Right renal cortex interstitium (tissue), 3 donors: ENCODE measurements at places on chromosomes 5 and 9.
A peak's percentile ranks its signal among the peaks of the same experiment; 100 is the strongest.

DNA sequence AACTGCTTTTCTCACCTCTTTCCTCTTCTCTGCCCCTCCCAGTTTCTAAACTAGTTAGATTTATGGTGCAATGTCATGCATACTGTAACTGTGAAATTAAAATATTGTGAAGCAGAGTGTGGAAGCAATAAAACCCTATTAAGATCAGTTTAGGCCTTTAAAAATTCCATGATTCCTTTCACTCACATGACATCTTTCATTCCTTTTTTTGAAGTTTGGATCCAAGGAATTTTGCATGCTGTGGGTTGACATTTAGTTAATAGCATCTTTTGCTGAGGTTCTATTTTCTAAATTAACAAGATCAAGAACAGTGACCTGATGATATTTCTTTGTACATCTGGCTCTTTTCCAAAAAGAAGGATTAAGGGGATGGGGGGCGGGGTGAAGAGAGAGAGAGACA, 13.7 kb downstream of the FOXD1 start:
- DNase-seq: no peak

DNA sequence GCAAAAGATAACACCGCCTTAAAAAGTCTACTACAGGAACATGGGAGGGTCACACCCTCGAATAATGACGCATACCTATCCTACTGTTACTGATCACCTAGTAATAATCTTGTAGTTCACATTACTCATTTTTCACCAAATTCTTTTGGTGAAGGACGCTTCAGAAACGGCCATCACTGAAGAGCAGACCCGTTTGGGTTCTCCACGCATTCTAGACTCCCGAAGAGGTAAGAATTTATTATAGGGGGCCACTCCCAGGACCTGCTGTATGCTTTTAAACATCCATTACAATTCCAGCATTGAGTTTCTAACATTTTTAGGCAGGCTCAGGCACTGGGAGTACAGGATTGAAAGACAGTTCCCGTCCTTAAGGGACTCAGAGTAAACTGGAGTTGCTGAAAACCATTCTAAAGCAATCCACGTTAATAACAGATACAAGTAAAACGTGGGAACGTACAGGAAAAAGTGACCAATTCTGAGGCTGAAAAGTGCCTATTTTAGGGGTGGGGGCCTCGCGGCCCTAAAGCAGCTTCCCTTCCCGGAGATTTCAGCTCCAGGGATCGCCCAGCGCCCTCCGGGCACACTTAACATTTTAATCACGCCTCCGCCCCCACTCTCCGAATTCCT, at the start of gene FER:
FER (plus strand) TSS at position 124 of the 627 bp plus-strand sequence. CDS start 50,286 bp downstream, outside the sequence.
- DNase-seq: no peak

GRCh38 chr9:87537625-87538024, 40.0 kb downstream of the DAPK1 start:
- no peak for DNase-seq

GRCh38 chr5:174559566-174560090, 164.8 kb upstream of the MSX2 start:
- no peak for DNase-seq

DNA sequence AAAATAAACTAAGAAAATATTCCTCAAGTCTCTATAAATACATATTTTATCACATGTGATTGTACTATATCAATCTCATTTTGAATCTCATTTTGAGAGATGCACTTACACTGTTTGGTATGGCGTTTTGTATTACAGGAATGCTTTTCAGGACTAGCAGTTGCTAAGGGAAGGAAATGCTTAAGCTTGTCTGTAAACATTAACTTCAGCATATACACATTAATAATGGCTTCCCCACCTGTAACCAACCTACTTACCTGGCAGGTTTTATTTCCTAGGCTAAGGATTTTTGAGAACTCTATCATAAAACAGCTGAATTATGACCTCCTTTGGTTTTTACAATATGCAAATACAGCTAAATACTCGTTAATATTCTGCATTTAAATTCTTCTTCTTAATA, 141.0 kb upstream of the GRHPR start:
- DNase-seq: no peak

- DNase-seq: no peak
Observed at GRCh38 chr5:54799645-54800044, 185.7 kb downstream of the ESM1 start.

DNA sequence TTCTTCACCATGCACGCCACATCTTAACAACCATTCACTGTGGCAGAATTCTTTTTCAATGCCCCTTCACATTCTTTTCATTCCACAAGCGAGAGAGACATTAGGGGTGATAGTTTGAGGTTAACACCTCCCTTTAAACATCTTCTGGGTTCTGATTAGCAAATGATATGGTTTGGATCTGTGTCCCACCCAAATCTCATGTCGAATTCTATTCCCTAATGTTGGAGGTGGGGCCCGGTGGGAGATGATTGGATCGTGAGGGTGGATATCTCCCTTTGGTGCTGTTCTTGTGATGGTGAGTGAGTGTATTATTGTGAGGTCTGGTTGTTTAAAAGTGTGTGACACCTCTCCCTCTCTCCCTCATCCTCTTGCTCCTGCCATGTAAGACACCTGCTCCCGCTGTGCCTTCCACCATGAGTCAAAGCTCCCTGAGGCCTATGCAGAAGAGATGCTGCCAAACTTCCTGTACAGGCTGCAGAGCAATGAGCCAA, 46.1 kb upstream of the RAI14 start:
- DNase-seq: no peak

DNA sequence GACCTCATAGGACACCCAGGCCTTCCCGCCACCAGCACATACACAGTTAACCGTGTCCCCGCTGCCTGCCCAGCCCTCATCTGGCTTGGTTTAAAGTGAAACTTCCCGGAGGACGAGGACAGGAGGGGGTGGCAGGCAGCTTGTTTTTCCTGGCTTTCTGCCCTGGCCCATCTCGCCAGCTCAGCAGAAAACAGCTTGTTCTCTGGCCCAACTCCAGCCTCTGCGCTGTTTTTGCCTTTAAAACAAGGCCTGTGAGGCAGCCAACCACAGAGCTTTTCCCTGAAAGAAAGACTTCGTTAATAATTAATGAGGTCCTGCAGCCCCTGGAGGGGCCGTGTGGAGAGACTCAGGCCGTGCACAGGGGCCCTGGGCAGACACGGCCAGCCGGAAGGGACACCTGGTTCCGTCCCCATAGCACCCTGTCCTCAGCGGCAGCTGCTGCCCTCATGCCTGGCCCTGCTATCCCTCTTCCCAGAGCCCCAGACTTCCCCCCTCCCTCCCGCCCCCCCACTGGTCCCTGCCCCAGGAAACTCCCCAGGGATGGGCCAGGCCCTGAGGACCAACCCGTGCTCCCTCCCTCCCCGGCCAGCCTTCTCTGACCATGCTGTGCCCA, 108.7 kb downstream of the RXRA start:
- DNase-seq: peak; percentile 97

DNA sequence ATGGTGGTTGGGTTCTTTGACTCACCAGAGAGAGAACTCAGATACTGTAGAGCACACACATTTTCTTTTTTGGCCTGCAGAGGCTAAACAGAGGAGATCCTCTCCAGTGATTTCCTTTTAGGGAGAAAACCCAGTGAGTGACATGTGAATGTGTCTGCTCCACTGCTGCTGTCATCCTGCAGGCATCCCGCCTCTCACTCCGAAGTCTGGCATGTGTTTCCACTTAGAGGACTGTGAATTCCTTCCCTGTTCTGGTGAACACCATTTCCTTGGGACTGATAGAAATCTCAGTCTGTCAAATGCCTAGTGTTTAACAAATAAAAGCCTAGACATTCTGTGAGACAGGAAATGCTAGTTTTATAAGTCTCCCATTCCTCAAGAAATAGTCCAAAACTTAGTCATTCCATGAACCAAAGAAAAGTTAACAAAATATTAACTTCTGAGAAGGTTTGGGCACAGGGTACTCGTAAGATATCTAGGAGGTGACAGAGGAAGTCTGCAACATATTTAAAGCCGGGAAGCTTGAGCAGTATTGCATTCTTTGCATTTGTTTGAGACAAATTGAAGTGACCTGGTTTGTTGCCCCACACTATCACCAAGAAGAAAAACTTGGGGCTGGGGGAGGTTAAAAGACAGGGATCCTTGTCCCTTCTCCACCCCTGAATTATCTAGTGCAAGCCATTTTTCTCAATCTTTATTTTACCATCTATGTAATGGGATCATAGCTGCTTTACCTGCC, 74.9 kb upstream of the NIPAL4 start:
- no peak for DNase-seq

DNA sequence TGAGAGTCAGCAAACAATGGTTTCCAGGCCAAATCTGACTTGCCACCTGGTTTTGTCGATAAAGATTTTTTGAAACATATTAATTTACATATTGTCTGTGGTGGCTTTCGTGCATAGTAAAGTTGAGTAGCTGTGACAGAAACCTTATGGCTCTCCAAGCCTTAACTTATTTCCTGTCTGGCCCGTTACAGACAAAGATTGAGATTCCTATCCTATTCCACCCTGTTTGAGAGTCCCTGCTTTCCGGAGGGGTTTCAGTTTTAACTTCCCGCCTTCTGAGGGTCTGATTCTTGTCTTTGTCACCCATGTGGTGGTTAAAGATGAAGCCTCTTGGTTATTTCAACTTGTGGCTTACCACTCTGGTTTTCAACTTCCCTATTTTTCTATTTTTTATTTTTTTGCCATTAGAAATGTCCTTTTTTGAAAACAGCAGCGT, 11.4 kb downstream of the OTULIN start:
- DNase-seq: no peak

DNA sequence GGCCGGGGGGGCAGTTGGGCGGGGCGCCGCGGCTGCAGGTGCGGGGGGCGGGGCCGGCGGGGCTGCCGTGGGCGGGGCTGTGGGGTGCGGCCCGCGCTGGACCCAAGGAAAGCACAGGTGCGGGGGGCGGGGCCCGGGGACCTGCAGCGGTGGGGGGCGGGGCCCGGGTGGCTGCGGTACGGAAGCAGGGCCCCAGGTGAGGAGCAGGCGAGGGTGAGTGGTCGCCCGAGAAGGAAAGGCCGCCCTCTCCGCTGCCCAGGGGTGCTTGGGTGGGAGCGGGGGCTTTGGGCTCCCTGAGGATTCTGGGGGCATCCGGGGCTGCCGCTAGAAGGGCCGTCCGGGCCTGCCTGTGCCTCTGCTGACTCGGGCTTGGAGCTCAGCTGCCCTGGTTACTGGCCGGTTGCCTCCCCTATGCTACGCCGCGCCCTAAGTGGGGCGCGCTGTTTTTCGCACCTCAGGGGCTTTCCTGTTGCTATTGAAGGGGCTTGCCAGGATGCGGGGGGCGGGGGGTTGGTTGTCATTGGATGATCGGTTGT, 767 bp downstream of the RALGPS1 start:
- no peak for DNase-seq

DNA sequence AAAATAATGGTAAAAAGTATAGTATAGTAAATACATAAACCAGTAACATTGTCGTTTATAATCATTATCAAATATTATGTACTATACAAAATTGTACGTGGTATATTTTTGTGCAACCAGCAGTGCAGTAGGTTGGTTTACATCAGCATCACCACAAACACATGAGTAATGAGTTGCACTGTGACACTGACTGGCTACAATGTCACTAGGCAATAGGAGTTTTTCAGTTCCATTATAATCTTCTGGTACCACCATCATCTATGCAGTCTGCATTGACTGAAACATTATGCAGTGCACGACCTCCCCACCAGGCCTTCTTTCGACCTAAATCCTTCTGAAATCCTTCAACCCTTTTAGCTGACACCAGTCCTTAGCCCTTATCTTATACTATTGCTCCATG, 105.8 kb downstream of the SREK1 start:
- DNase-seq: no peak

DNA sequence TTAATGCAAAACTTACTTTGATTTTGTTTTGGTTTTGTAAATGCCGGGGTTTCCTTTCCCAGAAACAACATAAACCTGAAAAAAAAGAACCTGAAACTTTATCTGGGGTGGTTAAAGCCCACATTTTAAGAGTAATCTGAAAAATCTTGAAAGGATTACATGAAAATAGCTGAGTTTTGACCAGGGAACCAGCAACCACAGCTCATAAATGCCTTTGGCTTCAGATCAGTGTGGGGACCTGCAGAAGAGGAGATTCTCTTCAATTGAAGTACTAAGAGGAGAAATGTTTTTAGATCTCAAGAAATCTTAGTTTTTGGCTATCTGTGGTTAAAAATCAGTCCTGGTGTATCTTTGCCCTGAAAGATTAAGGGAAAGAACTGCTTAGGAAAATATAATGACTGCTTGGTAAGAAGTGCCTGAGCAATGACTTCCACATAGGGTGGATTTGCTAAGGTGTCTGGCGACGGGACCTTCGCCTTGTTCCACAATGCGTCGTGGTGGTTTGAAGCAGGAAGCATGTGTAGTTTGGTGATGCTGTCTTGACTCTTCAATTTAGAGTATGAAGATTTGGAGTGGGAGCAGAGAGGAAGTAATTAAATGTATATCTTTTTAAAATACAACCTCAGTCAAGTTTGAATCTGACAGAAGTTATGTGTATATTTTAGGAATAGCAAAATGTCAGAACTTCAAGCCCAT, 186.5 kb downstream of the MAN2A1 start:
- DNase-seq: no peak

DNA sequence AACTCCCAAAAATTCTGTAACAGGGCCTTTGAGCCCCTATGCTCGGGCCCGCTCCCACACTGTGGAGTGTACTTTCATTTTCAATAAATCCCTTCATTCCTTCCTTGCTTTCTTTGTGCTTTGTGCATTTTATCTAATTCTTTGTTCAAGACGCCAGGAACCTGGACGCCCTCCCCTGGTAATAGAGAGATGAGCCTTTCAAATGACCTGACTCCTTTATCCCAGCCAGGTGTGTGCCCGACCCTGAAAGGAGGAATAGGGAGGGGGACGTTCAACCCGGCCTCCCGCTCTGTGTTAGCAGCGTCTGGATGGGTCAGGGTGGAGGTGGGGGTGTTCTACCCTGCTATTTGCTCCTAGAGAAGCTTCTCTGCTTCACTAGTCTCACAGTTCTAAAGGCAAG, 53.9 kb downstream of the FXN start:
- no peak for DNase-seq

DNA sequence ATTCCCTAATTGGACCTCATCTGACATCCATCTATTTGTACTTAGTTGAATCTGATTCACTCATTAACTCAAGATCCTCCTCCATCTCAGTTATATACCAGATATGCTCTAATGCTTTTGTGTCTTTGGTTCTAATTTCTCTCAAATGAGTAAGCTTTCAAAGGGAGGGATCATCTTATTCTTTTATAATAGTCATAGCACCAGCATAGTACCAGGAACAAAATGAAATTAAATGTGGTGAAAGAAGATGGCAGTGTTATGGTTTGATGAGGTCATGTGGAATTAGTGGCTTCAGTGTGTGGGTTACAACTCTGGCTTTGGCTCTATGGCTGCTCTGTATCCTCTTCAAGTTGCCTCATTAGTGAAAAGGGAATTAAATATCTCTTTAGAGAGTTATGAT, 32.5 kb upstream of the ZNF366 start:
- DNase-seq: no peak

- DNase-seq: no peak
Observed at GRCh38 chr5:33148076-33148513, 292.7 kb upstream of the TARS1 start.

- no peak for DNase-seq
Observed at GRCh38 chr5:141373673-141374317, at the start of gene PCDHGA6. TSS of gene PCDHGA6 (plus strand) at chr5:141373891. CDS start at chr5:141374084, 193 bp downstream.
